ENCODE measurements at places on chromosomes 11 and 22.

GRCh38 chr11:72673284-72673942 lies 809 bp downstream of the PDE2A start:
- DNase-seq: no peak

GRCh38 chr11:1496091-1496760 lies 9.6 kb upstream of the MOB2 start:
- DNase-seq: no peak

DNA sequence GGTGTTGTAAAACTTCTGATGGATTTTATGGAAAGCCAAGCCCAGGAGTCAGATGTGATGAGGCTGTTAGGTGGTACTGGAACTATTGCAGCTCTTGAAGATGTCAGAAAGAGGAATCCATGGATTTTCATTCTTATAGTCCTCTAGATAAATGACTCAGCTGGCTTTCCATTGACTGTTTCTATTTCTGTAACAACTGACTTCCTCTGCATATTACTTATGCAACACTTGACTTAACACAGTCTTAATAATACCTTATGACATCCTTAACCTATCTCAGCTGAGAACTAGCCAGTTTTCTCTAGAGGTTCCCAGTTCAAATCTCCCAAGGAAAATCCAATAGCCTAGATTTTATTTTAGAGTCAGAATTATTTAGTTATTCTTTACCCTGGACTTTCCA lies 263.8 kb downstream of the LUZP2 start:
- no peak for DNase-seq

DNA sequence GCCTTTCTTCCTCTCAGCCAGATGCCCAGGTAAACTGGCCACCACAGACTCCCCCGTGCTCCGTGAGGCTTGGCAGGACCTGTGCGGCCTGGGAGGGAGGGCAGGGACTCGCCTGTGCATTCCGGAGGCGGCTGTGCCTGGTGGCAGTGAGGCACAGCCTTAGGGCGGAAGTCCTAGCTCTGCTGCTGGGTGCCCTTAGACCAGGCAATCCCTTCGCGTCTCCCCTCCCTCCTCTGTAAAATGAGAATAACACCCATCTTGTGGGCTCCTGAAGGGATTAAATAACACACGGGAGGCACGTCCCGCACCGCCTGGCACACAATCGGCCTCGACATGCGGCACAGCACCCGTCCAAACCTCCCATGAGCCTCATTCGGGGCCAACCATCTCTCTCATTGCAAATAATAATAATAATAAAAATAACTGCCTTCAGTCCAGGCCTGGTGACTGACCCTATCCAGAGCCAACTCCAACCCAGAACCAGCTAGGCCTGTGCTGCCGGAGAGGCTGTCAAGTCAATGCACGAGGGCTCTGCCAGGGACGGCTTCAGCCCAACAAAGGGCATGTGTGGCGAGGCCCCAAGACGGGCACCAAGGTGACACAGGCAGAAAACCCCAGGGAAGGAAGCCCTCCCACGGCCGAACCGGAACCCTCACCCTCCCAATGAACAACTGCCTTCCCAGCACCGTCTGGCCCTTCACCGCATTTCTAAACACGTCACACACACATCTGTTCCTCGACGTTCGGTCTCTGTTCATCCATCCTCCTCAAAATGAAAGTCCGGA lies 8.2 kb downstream of the LTO1 start:
- DNase-seq: no peak

DNA sequence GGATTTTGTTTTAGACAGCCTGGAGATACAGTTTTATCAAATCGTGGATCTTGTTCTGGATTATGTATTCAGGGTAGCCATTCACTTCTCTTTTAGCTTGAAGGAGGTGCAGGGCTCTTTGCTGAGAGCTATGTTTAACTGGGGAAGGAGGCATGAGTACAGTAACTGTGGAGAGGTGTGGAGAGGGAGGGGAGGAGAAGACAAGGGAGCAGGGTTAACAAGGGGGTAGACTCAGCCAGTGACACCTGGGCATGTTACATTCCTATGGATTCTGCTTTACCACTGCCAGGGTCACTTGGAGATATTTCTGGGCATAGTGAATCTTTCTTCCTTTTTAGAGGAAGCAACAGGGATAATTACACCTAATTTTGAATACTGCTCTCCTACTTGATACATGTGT lies 536.0 kb downstream of the TMEM135 start:
- no peak for DNase-seq

GRCh38 chr11:109405671-109406070 lies 16.3 kb upstream of the C11orf87 start:
- DNase-seq: no peak

- DNase-seq: no peak
Observed at GRCh38 chr11:35183326-35183925, 44.5 kb downstream of the CD44 start.

- DNase-seq: no peak
Observed at GRCh38 chr11:122040464-122040863, 75.6 kb downstream of the BLID start.

DNA sequence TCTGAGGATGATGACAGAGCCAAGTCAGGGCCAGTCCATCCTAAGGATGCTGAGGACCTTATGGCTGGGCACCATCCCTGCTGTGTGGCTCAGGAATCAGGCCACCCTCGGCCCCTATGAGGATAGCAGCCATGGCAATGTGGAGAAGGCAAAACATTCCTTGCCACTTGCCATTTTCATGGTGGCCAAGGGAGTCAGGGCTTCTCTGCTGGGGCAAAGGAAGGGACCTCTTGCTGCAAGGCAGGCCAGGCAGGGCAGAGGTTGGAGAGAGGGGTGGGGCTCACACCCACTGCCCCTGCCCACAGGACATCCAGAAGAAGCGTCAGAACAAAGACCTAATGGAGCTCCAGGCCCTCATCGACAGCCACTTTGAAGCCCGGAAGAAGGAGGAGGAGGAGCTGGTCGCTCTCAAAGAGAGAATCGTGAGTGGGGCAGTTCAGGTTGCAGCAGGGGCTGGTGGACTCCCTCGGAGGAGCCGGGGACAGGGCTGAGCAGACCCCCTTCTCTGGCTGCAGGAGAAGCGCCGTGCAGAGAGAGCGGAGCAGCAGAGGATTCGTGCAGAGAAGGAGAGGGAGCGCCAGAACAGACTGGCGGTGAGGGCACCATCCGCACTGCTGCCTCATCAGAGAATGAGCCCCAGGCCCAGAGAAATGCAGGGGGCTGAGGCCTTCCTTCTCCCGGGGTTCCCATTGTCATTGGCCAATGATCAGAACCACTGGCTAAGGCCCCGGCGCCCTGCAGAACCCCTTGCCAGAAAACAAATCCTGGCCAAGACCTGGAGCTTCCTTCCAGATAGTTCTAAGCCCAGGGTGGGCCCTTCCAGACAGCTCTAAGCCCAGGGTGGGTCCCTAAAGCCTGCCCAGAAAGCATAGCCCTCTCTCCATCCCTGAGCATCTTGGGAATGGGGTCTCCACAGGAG lies 13.5 kb upstream of the MRPL23 start:
- no peak for DNase-seq

DNA sequence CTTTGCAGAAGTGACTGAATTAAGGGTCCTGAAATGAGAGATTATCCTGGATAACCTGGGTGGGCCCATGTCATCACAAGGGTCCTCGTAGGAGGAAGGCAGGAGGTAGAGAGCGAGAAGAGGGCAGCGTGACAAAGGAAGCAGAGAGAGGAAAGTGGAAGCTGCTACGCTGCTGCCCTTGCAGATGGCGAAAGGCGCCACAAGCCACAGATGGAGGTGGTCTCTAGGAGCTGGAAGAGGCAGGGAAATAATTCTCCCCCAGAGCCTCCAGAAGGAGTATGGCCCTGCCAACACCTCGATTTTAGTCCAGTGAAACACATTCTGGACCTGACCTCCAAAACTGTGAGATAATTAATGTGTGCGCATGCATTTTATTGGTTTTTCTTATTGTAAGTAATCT lies 13.4 kb downstream of the TMEM184B start:
- no peak for DNase-seq

DNA sequence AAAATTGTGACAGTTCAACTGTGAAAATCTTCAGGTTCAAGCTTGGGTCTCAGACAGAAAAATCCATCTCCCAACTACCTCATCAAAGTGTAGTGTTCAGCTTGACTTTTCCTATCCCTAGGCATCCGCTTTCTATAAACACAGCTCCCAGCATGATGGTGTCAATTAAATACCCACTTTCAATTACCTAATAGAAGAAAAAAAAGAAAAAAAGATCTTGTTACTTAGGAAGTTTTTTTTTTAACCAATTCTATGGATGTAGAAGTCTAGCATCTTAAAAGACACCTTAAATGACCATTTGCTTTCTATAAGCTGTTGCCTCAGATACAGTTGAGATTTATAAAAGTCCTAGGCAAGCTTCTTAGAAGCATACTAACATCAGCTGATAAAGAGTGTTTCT lies 244.1 kb upstream of the MTNR1B start:
- DNase-seq: no peak

DNA sequence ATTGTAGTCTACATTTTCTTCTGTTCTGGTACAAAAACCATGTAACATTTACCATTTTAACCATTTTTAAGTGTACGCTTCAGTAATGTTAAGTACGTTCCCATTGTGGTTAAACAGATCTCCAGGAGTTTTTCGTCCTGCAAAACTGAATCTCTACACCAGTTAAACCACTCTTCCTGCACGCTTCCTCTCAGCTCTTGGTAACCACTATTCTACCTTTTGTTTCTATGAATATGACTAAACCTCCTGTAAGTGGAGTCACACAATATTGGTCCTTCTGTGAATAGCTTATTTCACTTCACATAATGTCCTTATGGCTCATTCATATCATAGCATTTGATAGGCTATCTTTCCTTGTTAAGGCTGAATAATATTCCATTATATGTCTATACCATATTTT lies 7.1 kb upstream of the EXT2 start:
- DNase-seq: no peak

DNA sequence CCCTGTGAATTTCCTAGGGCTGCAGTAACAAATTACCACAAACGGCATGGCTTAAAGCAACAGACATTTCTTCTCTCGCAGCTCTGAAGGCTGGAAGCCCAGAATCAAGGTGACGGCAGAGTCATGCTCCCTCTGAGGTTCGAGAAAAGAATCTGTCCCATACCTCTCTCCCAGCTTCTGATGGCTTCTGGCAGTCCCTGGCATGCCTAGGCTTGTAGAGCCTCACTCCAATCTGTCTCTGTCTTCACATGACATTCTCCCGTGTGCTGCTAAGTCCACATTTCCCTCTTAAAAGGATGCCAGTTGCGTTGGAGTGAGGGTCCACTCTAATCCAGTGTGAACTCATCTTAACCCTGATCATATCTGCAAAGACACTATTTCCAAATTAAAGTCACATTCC lies 116.2 kb downstream of the NECTIN1 start:
- DNase-seq: no peak
